Astrocyte (in vitro differentiated cells and primary cell): ENCODE measurements at places on chromosomes 2 and 18.

DNA sequence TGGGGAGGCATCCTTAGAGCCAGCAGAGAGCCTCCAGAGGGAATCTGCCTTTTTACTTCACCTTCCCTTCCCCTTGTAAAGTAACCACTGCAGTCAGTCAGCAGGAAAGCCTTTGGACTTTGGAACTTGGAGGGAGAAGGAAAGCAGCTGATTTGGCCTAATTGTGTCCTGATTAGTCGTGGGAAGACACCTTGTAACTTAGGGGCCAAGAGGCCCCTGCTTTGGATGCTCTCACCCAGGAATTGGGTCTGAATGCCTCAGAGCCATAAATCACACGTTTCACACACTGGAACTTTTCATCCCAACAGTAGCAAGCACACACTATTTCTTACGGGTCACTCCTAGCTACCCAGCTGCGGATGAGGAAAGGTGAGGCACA lies 81.0 kb upstream of the PPM1B start:
- no peak for DNase-seq
- H3K27ac ChIP-seq = no peak overlapping the region
- H3K4me3 ChIP-seq = peak overlapping the region; percentile 58
- H3K36me3 ChIP-seq = no peaks in the 10 kb centered on the region
- no peaks in the 10 kb centered on the region for H3K27me3 ChIP-seq

GRCh38 chr2:58289029-58289428 lies 47.9 kb upstream of the FANCL start:
- no peak overlapping the region for H3K27ac ChIP-seq
- H3K27me3 ChIP-seq = no peaks in the 10 kb centered on the region
- no peak overlapping the region for H3K4me3 ChIP-seq
- H3K4me1 ChIP-seq = no peaks in the 10 kb centered on the region

GRCh38 chr2:231781798-231782726 lies 980 bp upstream of the PDE6D start:
- H3K4me3 ChIP-seq = peak overlapping the region; percentile 91
- peaks cover 15% of the 10 kb centered on the region for H3K4me1 ChIP-seq
- peak; percentile 53 for DNase-seq
- H3K27ac ChIP-seq = peak overlapping the region; percentile 74
- no peaks in the 10 kb centered on the region for H3K27me3 ChIP-seq

GRCh38 chr2:57720728-57721627 lies 325.6 kb upstream of the VRK2 start:
- H3K27me3 ChIP-seq = no peaks in the 10 kb centered on the region
- H3K36me3 ChIP-seq = no peaks in the 10 kb centered on the region
- DNase-seq = peak; percentile 67
- H3K4me3 ChIP-seq = peak overlapping the region; percentile 40
- peak overlapping the region; percentile 77 for H3K27ac ChIP-seq

GRCh38 chr18:8153887-8154583 lies 455.2 kb upstream of the RAB12 start:
- H3K4me1 ChIP-seq = peaks cover 3% of the 10 kb centered on the region
- DNase-seq = peak; percentile 77
- peak overlapping the region; percentile 6 for H3K27ac ChIP-seq

DNA sequence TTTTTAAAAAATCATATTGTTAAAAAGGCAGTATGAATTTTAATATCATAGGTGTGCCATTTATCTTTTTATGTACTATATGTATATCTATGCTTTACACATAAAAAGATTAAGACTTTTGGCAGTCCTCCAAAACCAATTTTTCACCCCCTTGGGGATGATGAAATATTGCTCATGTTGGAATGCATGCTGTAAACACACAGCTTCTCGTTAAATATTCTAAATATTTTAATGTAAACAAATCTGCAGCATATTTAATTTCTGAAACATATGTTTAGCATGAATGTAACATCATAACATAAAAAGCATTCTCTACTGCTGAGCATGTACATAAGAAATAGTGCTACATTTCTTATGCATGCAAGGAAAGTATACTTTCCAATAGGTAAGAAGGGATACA lies 484.3 kb upstream of the LRATD1 start:
- H3K27ac ChIP-seq = no peak overlapping the region
- H3K27me3 ChIP-seq = no peaks in the 10 kb centered on the region
- no peak overlapping the region for H3K4me3 ChIP-seq
- no peak for DNase-seq
- H3K36me3 ChIP-seq = no peaks in the 10 kb centered on the region

- DNase-seq = no peak
- H3K27me3 ChIP-seq = no peaks in the 10 kb centered on the region
- no peak overlapping the region for H3K4me3 ChIP-seq
- no peaks in the 10 kb centered on the region for H3K4me1 ChIP-seq
- H3K36me3 ChIP-seq = no peaks in the 10 kb centered on the region
These were observed 227.5 kb downstream of the ANKRD30B start for GRCh38 chr18:14975431-14975830.

DNA sequence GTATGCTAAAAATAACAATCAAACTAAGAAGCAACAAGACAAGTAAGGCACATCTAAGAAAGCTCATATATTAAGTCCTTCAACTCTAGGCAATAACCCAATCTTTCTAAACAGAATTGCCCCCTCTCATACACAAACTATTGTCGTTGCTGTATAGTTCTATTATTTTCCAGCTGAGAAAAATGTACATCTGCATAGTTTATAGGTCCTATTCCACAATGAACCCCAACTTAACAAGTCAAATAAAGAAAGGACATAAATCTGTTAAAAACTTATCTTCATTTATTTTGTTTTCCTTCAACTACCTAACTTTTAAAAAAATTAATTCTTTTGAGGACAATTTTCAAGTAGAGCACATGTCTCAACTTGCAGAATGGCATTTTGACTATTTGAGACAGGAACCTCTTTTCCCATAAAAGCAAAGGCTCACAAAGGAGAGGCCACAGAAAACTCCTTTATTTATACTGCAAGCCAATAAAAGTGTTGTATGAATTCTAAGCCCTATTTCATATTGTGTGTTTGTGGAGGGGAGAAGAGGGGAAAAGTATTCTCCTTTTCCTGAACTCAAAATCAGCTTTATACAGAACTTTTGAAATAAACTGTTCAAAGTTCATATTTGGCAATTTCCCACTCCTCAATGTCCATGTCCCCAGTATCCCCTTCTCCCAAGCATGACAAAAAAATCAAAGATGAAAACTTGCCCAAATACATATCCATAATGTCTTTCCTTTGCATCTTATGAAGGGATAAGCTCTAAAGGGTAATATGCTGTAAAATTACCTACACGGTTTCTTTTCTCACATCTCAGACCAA lies 37.4 kb downstream of the RTN4 start:
- no peaks in the 10 kb centered on the region for H3K36me3 ChIP-seq
- H3K4me3 ChIP-seq = no peak overlapping the region
- no peak overlapping the region for H3K27ac ChIP-seq
- no peak for DNase-seq
- peaks cover 52% of the 10 kb centered on the region for H3K4me1 ChIP-seq
